Right hindlimb (tissue), 1 donor: ENCODE measurements at places on chromosomes 6 and 20.

DNA sequence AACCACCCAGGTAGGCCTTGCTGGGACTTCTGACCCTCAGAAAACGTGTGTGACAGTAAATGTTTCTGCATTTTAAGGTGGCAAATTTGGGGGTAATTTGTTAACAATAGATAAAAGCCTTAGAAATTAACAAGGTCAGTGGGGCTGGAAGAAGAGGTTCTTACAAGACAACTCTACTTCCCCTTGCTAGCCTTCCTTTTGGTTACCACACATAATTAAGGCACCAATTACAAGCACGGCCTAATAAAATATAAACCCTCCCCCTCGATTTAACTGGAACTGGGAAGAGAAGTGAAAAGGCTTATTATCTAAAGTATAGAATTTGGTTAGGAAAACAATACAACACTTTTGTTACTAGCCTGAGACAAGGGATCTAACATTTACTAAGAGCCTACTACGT is 38.8 kb downstream of the ELOVL5 start:
- no peak for DNase-seq

GRCh38 chr6:55142610-55143009 is 31.7 kb upstream of the HCRTR2 start:
- DNase-seq = no peak

DNA sequence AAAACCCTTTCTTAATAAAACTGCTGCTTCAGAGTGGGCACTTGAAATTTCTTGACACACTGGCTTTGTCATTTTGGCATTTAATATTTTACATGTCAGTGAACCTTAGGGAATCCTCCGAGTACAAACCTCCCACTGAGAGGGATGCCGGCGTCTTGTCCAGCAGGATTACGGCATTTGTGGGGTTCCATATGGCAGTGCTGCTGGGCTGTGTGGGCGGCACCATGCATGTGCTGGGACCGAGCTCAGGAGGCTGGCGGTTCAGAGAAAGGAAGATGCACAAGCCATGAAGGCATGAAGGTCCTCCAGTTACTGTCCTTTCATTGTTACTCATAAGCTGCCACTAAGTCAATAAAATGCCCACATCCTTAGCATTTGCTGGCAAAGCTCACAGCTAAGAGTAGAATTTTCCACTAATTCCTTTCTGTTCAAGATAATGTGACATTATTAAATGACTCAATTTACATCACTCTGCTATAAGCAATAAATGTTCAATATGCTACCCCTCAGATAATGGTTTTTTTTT is 61.4 kb downstream of the LY86 start:
- DNase-seq = no peak

- DNase-seq = no peak
These were observed 531.5 kb downstream of the EPHA7 start for GRCh38 chr6:92887871-92888270.

GRCh38 chr20:19205981-19206396 is 6.5 kb upstream of the SLC24A3 start:
- DNase-seq = peak; percentile 55
